Stimulated activated CD4-positive, alpha-beta T cell treated with anti-CD3 and anti-CD28 coated beads, Interleukin-1b, Interleukin-23, amount 100 ng/mL, for 1 hour (primary cell): ENCODE measurements at places on chromosomes 6 and 20.

DNA sequence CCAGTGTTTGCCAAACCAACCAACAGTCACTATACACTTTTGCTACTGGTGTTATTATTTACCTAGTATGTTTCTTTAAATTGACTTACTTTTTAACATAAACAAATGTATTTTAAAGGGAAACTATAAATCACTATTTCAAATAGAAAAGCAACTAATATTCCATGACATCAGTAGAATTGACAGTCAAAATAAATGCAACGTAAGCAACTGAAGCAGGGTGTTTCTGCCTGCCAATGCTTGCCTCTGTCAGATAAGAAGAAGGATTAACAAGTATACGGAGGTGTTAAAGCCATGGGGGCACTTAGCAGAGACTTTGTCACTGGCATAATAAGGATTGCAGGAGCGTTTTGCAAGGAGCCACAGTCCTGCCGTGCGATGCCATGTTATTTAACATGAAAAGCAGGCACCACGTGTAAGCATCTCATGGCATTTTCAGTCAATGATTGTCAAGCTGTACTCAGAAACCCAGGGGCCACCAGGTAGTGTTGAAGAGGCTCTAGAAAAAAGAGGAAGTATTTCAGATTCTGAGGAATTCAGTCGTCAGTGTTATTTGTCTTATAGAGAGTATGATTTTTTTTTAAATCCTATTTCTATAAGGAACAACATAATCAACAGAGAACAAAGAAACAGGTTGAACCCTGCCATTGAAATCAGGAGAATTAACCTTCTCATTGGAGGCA lies 131.7 kb downstream of the BFSP1 start:
- no peak for DNase-seq

DNA sequence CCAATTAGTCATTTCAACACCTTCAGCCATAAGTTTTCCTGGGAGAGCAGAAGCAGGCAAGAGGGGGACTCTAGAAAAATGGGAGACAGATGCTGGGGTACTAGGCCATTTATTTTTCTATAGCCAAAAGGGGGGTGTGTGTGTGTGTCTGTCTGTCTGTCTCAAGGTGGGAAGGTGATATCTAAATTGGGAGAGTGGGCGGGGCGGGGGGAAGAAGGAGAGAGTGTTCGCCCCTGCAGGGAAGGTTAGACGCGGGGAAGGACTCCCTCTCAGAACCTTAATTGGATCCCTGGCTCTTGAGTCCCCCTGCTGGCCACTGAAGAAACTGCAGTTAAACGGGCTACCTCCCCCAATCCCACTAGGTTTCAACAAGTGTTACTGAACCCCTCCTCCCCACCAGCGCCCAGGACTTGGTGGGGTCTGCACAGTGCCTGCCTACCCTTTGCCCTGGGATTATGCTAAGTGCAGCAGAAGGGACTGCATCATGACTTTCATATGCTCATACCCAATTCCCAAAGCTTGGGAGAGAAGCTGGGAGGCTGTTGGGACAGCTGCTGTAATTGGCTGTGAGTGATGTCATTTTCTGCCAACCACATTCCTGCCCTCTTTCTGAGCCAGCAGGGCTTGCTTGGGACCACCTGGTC lies 45.8 kb downstream of the FOXP4 start:
- peak; percentile 55 for DNase-seq

DNA sequence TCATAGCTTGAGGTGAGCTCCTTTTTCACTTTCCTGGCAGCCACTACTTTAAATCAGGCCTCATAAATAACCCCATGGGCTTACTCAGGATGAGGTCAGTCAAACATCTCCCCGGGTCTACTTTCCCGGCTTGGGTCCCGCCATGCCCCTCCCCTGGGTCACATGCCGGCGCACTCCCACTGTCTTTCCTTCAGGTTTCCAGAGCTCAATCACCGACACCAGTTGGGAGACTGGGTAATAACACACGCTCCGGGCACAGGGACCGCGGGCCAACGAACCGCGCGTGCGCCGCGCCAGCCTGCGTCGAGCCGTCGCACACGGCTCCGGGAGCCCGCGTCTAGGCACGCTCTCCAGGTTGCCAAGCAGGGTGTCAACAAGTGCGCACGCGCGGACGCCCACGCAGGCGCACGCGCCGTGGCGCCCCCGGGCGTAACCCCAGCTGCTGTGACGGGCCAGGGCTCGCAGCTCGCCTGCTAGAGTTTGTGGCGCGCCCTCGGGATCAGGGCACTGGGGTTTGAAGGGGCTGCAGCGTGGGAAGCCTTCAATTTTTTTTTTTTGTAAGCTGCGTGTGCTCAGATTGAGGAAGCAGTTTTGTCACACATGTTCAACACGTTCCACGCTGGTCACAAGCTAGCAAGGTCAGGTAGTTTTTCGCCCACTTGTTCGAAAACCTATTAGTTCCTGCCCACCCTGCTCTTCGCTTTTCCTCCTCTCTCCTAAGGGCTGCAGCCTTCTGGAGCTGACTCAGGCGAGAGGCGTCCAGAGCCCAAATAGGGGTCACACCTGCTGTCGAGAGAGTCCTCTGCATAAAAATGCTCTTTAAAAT lies 31.8 kb downstream of the TFAP2B start:
- DNase-seq = no peak

- DNase-seq = no peak
Observed at GRCh38 chr6:99592900-99593299, 13.7 kb upstream of the PRDM13 start.

DNA sequence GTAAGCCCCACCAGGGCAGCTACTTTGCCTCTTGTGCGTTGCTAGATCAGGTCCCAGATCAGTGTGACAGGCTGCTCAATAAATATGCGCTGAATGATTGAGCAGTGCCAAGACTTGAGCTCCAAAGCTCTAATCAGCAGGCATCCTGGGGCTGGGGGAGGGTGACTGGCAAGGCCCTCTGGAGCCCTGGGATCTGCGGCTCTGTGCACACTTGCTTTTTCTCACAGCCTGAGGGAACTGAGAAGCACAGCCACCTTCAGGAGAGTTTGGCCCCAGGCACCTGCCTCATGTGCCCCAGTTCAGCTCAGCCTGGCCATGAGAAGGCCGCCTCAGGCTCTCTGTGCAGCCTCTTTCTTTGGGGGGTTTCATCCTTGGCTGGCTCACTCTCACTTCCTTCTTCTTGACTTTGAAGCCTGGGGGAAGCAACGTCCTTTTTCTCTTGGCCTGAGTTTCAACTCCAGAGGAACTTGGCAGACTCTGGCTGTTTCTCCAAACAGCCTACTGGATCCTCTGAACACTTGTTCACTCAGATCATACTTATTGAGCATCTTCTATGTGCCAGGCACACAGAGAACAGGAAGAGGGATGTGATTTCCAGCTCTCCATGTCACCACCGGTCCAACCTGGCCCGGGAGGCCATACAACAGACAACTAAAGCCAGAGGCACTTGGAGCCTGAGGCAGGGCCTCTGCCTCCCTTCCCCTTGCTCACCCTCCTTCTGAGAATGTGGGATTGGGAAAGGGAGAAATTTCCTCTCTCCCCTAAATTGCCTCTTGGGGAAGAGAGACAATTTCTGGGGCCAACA lies 114.0 kb downstream of the VEGFA start:
- no peak for DNase-seq

GRCh38 chr6:139605350-139605749 lies 230.9 kb upstream of the CITED2 start:
- DNase-seq = no peak

- DNase-seq = no peak
Observed at GRCh38 chr6:162675503-162675902, 52.1 kb downstream of the PRKN start.

- DNase-seq = no peak
Observed at GRCh38 chr6:41135062-41135832, 18.9 kb downstream of the TREML1 start.

DNA sequence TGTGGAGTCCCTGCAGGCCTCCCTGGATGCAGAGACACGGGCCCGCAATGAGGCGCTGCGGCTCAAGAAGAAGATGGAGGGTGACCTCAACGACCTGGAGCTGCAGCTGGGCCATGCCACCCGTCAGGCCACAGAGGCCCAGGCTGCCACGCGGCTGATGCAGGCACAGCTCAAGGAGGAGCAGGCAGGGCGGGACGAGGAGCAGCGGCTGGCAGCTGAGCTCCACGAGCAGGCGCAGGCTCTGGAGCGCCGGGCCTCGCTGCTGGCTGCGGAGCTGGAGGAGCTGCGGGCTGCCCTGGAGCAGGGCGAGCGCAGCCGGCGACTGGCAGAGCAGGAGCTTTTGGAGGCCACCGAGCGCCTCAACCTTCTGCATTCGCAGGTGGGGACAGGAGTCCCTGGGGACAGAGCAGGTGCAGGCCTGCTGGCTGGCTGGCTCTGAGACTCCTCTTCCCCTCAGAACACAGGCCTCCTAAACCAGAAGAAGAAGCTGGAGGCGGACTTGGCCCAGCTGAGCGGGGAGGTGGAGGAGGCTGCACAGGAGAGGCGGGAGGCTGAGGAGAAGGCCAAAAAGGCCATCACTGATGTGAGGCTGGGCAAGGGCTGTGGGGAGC lies 44.7 kb downstream of the MYH7B start:
- no peak for DNase-seq

GRCh38 chr6:146335336-146335735 lies 208.3 kb upstream of the RAB32 start:
- no peak for DNase-seq

- no peak for DNase-seq
Observed at GRCh38 chr6:37088897-37089296, 81.1 kb upstream of the PIM1 start.

DNA sequence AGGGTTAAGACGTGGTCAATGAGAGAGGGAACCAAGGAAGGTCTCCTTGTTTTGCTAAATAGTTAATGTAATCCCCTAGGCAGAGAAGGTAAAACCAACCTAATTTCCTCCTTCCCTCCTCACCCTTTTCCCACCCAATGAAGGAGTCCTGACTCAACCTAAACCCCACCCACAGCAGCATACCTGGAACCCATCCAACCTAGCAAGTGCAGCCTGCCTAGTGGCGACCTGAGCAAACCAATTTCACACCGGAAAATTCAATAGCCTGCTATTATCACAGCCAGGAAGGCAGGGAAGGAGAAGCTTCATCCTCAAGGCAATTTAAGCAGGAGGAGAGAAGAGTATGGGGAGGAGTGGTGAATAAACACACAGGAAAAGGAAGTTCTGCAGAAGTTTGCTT lies 46.9 kb downstream of the OSTM1 start:
- DNase-seq = no peak

- peak; percentile 58 for DNase-seq
Observed at GRCh38 chr20:38842558-38842981, 37.1 kb downstream of the PPP1R16B start.

DNA sequence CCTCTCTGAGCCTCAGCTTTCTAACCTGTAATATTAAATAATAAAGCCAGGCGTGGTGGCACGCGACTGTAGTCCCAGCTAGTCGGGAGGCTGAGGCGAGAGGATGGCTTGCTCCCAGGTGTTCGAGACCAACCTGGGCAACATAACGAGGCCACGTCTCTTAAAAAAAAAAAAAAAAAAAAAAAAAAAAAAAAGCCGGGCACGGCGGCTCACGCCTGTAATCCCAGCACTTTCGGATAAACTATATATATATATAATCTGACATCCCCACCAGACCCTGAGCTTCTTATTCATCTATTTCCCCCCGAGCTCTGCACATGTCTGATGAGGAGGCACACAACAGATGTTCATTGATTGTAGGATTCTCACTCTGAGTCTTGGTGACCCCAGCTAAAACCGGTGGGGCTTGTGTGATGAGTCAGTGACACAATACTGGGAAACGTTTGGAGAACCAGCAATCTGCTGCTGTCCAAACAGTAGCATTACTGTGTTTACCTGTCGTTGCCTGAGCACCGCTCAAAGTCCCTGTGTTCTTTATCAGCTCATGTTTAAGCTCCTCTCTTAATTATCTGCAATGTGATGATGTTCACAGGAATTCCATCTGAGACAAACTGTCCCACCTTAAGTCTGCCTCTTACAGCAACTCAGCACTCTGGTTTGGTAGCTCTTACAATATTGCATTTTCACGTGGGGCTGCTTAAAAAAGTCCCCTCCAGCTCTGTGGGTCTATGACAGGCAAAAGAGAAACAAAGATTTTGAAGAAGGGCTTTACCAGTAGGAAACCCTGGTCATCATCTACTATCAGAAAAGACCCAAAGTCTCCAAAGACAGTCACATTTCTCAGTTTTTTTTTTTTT lies 1.0 kb upstream of the SPATA2 start:
- no peak for DNase-seq

GRCh38 chr6:131524695-131525336 lies 48.2 kb upstream of the ARG1 start:
- no peak for DNase-seq

DNA sequence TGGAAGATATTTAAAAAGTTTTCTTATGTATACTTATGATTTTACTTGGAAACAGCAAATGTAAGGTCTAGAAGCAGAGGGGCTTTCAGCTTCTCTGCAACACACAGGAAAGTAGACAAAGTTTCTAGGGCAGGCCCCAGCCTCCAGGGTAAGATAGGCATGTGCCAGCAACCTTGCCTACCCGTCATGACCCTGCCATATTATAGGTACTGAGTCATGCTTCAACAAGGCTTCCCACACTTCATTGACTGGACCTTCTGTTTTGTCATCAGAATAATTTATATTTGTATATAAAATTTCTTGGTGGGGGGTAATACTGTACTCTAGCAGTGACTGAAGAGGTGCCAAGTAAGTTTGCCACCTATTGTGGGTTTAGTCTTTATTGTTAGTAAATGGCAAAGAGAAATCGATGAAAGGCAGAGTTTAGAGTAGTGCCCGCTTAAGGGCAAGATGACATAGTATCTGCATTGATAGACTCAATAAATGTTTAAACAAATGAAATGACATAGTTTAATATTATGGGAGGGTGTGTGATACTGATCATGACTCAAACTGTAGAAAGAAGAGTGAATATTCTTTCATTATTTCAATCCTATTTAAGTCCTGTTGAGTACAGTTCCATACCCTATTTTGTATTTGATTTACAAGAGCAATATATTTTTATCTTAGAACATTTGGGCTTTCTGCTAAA lies 95.6 kb downstream of the JARID2 start:
- DNase-seq = no peak

DNA sequence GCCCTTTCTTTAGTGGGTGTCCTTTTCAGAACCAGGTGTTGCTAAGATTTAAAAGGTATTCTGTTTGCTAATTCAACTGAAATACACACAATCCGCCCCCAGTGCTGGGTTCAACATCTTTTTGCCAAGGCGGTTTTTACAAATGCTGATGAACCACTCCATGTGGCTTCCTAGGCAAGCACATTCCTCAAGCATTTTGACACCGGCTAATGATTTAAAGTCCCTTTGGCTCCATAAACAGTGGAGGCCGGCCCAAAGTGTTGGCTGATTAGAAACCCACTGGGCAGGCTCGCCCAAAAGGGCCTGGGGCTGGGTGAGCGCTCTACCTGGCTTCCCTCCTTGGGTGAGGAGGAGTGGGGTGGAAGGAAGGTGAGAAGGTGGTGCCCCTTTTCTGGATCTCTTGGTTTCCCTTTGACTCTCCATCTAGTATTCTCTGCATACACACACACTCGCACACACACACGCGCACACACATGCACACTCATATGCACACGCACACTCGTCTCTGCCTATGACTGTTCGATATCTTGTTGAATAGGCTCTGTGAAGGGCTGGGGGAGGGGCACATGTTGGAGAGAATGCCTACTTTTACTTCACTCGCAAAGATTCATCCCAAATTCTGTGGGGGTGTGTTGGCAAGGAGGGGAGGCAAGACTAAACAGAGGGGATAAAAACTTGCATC lies 66.7 kb upstream of the ARMC2 start:
- DNase-seq = no peak
